Ovary (tissue), 10 donors: ENCODE measurements at places on chromosomes 1 and 21. TPM values are rescaled to one million over a fixed set of nuclear protein-coding genes. Genes with fewer than 3 reads are reported as not detected.

- H3K27ac ChIP-seq: no peak overlapping the region
- DNase-seq: no peak
- no peaks in the 10 kb centered on the region for H3K27me3 ChIP-seq
- no peaks in the 10 kb centered on the region for H3K36me3 ChIP-seq
- no peak overlapping the region for H3K4me3 ChIP-seq
Measured at GRCh38 chr1:70090141-70090540, 115.2 kb downstream of the LRRC40 start.

GRCh38 chr21:45601551-45601950 is 42.0 kb upstream of the PCBP3 start:
- H3K4me1 ChIP-seq: no peaks in the 10 kb centered on the region
- no peaks in the 10 kb centered on the region for H3K36me3 ChIP-seq
- no peaks in the 10 kb centered on the region for H3K27me3 ChIP-seq
- DNase-seq: no peak
- no peak overlapping the region for H3K27ac ChIP-seq
- H3K4me3 ChIP-seq: no peak overlapping the region

- peak within 1 kb of the TSS; percentile 52 for H3K4me3 ChIP-seq
- H3K4me1 ChIP-seq: peaks cover 6% of the 10 kb centered on the region
- H3K36me3 ChIP-seq: no peaks in the 10 kb centered on the region
- peak; percentile 88 for DNase-seq
- no peak within 1 kb of the TSS for H3K27ac ChIP-seq
Measured at GRCh38 chr1:39954870-39955546, at the start of gene MFSD2A. MFSD2A (plus strand) TSS chr1:39955145; CDS start chr1:39955293, 148 bp downstream.

- DNase-seq: no peak
- H3K27me3 ChIP-seq: no peaks in the 10 kb centered on the region
- no peak overlapping the region for H3K4me3 ChIP-seq
- H3K36me3 ChIP-seq: no peaks in the 10 kb centered on the region
- no peak overlapping the region for H3K27ac ChIP-seq
Measured at GRCh38 chr1:198199105-198199504, 42.3 kb downstream of the NEK7 start.

DNA sequence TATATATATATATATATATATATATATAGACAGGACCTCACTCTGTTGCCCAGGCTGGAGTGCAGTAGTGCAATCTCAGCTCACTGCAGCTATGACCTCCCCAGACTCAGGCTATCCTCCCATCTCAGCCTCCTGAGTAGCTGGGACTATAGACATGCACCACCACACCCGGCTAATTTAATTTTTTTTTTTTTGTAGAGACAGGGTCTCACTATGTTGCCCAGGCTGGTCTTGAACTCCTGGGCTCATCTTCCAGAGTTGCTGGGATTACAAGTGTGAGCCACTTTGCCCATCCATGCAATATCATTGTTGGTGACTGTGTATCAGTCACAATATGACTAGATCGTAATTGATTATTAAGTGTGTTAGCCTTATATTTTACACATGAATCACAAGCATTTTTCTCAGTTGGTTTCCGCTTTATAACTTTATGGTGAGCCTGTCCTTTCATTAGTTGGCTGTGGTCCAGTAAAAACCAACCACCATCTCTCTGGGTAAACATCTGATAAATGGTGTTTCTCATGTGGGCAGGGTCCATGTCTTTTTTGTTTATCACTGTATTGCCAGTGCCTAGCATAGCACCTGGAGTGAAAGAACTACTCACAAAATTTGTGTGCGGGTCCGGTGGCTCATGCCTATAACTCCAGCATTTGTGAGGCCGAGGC is 63.6 kb downstream of the MYOM3 start:
- no peaks in the 10 kb centered on the region for H3K27me3 ChIP-seq
- no peak overlapping the region for H3K27ac ChIP-seq
- no peaks in the 10 kb centered on the region for H3K36me3 ChIP-seq
- peaks cover 6% of the 10 kb centered on the region for H3K4me1 ChIP-seq
- peak; percentile 12 for DNase-seq

DNA sequence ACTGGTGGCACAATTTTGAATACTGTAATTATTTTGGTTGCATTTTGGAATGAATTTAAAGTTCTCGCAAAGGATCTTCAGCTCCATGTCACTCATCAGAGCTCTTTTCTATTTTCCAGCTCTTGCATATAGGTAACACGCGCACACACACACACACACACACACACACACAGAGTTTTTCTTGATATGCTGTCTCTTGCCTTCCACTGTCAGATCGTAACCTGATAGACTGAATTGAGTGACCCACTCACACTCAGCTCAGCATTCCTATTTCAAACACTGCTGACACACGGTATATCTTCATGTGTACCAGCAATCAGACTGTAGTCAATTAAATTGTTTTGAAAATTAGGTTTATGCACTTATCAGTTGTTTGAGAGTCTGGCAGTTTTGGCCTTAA is 214.1 kb downstream of the PBX1 start:
- H3K27ac ChIP-seq: no peak overlapping the region
- no peaks in the 10 kb centered on the region for H3K27me3 ChIP-seq
- H3K36me3 ChIP-seq: no peaks in the 10 kb centered on the region
- no peak for DNase-seq

DNA sequence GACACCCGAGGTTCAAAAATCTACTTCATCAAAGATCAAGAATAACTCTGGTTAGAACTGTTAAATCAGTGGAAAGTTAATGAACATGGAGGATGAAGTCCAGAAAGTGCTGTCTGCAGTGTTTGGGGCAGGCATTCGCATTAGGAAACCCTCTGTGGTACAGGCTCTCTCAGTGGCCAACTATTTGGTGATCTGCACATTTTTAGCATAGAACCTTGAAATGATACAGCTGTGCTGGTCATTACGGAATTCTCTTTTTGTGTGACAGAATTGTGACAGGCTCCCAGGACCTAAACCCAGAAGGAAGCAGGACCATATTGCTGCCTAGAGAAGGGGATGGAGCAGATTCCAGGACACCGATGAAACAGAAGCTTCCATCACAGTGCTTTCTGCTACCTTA is 89.0 kb downstream of the SLC45A1 start:
- no peak overlapping the region for H3K4me3 ChIP-seq
- H3K36me3 ChIP-seq: no peaks in the 10 kb centered on the region
- H3K27me3 ChIP-seq: no peaks in the 10 kb centered on the region
- no peak overlapping the region for H3K27ac ChIP-seq
- H3K4me1 ChIP-seq: peaks cover 31% of the 10 kb centered on the region

- no peak within 1 kb of the TSS for H3K27ac ChIP-seq
- peaks cover 2% of the 10 kb centered on the region for H3K4me1 ChIP-seq
- H3K4me3 ChIP-seq: peak within 1 kb of the TSS; percentile 43
- H3K27me3 ChIP-seq: no peaks in the 10 kb centered on the region
- no peaks in the 10 kb centered on the region for H3K36me3 ChIP-seq
Measured at GRCh38 chr1:24413350-24414163, at the start of gene STPG1. STPG1 (minus strand) TSS chr1:24413782; CDS start chr1:24401388, 12,394 bp downstream.

DNA sequence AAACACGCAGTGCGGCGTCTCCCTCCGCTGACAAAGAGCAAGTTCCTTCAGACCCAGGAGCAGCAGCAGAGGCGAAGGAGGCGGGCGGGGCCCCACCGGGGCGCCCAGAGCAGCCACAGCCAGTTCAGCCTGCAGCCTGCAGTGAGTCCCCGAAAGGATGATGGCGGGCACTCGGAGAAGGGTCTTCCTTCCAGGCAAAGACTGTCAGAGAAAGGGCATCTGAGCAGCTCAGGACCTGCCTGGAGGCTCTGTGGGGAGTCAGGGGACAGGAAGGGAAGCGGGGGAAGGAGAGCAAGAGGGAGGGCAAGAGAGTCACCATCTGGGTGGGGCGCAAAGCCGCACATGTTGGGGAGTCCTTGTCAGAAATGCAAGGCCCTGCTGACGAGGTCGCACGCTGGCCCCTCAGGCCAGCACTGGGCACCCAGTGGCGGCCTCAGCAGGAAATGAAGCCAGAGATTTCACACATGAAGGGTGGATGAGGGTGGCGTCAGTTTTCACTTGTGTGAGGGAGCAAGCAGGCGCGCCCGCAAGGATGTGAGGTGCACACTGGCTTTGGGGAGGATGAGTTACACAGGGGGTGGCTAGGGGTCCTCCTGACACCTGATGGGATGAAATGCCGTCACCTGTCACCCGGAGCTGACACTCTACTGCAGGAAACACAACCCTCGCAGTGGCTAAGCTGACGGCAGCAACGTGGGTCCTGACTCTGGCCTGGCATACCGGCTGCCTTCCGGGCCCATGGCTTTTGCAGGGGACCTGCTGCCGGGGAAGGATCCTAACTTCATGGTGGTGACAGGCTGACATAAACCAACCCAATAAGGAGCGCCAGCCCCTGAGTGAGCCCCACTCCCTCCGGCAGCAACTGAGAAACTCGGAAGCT is 6.6 kb downstream of the LRRC47 start:
- H3K27ac ChIP-seq: no peak overlapping the region
- no peaks in the 10 kb centered on the region for H3K27me3 ChIP-seq
- DNase-seq: no peak
- H3K4me3 ChIP-seq: no peak overlapping the region

Gene HNRNPCL2
- not detected for total RNA-seq

Gene THEM5
- not detected for total RNA-seq

Gene FCRLB
- 3.2 TPM for total RNA-seq

Gene ENO1
- 451 TPM for total RNA-seq

Gene NGF
- total RNA-seq: 15.7 TPM

Gene LMO4
- total RNA-seq: 35.4 TPM

Gene TEDDM1
- not detected for total RNA-seq

Gene DAB1
- total RNA-seq: 0.77 TPM

Gene SCMH1
- total RNA-seq: 60.1 TPM

Gene CR1L
- total RNA-seq: not detected
